ENCODE measurements at places on chromosomes 1 and 21.

DNA sequence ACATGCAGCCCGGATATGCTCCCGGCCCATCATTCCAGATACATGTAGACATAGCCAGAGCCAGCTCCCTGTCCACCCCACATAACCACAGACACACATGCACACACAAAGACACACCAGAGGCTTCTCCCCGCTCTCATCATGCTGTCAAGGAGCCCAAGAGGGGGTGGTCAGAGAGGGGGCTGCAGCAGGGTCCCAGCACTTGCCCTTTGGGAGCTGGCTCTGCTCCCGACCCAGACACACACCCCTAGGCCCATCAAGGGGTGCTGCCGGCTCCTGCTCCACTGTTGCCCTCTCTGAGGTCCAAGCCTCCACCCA, 2.6 kb downstream of the PTAFR start:
- no peak for DNase-seq

DNA sequence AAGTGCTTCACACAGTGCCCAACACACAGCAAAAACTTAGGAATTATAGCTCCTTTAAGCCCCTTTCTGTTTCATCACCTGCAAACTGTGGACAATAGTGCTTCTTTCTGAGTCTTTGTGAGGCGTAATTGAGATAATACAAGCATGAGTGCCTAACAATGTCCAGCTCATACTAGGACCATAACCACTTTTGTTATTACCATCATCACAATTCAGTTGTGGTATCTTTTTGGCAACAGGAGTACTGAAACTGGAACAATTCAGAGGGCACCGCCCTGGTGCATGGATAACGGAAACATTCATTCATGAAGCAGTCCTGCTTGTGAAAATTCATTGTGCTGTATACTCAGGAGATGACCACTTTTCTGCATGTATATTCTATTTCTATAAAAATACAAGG, 18.2 kb downstream of the DNAJC11 start:
- DNase-seq, result no peak

DNA sequence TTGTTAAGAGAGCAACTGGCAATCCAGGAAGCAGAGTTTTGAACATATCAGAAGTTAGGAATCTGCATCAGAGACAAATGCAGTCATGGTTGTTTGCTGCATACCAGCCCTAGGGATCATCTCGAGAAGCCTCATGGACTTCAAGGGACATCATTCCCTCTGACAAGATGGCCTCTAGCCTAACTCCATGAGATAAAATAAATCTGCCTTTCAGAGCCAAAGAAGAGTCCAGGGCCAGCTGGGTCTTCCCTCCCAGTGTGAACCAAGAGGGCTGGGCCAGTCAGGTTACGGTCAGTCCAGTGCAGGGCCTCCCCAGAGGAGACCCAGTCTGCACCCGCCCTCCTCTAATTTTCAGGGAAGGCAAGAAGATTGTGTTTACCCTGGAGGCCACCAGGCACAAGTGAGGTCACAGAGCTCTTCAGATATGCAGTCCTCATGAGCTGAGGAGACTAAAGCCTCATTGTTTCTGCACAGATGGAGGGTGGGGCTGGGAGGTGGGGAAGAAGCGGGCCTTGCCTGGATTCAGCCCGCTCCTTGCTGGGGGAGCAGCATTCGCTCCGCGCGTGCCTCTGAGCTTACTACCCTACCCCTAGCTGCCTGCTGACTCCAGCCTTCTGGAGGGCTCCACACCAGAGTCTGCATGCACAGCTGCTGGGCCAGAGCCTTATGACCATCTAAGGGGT, 52.8 kb downstream of the CAPN2 start:
- DNase-seq, result no peak

- no peak for DNase-seq
Observed at GRCh38 chr1:229013981-229014380, 256.9 kb upstream of the RAB4A start.

DNA sequence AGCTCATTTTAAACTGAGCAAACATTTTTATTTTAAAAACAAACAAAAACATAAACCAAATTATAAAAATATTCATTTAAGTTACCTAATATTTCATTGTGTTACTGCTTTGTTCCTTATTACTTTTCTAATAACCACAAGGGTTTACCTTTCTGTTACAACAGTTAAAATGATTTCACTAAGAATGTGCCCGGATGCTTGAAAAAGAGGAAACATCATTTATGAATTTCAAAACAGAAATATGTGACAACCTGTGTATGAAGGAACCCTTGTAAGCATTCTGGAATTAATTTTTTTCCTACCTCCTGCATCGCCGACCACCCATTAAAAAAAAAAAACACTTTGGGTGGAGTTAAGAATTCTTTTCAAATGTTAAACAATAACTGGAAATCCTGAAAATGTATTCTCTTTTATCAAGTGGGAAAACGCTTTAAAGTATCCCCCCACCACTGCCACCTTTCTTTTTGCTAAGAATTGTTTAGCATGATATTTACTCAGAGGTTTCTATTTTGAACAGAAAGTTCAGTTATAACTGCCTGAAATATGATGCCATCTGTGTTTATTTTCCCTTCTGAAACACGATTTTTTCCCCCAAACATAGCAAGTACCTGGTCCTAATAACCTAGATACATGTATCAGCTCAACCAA, 9.1 kb downstream of the CYYR1 start:
- DNase-seq, result no peak

GRCh38 chr1:207966521-207966920, 55.6 kb upstream of the CD34 start:
- DNase-seq, result no peak

- no peak for DNase-seq
Observed at GRCh38 chr1:106721790-106722189, 334.7 kb upstream of the PRMT6 start.

- no peak for DNase-seq
Observed at GRCh38 chr1:150564051-150564991, 15.1 kb downstream of the MCL1 start.

GRCh38 chr1:92754000-92754718, 30.7 kb downstream of the EVI5 start:
- DNase-seq, result no peak

- DNase-seq, result no peak
Observed at GRCh38 chr1:3101124-3101939, 32.3 kb downstream of the PRDM16 start.

GRCh38 chr21:43712268-43712942, 6.5 kb upstream of the PDXK start:
- no peak for DNase-seq

GRCh38 chr1:205451759-205452164, 4.1 kb downstream of the BLACAT1 start:
- DNase-seq, result no peak

DNA sequence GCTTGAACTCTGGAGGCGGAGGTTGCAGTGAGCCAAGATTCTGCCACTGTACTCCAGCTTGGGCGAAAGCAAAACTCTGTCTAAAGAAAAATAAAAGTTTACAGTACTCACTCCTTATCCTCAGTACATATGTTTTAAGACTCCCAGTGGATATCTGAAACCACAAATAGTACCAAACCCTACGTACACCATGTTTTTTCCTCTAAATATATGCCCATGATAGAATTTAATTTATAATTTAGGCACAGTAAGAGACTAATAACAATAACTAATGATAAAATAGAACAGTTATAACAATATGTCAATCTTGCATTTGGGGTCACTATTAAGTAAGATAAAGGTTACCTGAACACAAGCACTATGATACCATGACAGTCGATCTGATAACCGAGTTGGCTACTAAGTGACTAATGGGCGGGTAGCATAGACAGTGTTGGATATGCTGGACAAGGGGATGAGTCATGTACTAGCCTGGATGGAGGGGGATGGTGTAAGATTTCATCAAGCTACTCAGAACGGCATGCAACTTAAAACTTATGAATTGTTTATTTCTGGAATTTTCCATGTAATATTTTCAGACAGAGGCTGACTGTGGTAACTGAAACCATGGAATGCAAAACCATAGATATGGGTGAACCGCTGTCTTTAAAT, 43.7 kb downstream of the ST7L start:
- DNase-seq, result no peak

- DNase-seq, result no peak
Observed at GRCh38 chr21:36692114-36692834, 6.6 kb upstream of the SIM2 start.

DNA sequence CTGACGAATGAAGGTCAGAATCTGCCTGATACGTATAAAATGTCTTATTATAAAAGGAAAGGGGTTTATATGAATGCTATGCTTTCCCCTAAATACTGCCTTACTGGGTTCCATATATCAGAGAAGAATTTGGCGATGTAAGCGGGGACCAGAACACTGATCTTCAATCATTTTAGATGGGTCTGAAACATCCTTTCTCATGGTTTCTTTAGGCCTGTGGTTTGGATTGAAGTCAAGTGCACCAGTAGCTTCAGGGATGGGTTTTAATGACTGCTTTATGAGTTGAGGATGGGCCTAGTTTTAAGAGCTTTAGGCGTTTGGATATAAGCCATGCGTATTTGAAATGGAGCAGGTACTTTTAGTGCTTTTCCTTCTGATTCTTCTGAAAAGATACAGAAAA, 6.9 kb downstream of the FMN2 start:
- DNase-seq, result no peak

DNA sequence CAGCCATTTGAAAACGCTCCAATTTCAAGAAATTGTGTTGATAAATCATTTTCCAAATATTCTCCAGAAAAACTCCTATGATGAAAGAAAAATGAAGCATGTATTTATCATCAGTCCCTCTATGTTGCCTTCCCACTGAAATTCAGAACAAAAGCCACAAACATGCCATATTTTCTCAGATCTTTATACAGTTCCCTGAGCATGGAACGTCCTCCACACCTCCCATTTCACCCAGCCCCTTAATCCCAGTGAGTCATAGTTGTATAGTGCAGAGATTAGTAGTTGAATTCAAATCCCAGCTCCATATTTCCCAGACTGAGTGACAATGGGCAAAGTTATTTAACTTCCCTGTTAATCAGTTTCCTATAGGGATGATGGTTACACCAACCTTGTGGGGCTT, 20.6 kb upstream of the NPL start:
- DNase-seq, result no peak

DNA sequence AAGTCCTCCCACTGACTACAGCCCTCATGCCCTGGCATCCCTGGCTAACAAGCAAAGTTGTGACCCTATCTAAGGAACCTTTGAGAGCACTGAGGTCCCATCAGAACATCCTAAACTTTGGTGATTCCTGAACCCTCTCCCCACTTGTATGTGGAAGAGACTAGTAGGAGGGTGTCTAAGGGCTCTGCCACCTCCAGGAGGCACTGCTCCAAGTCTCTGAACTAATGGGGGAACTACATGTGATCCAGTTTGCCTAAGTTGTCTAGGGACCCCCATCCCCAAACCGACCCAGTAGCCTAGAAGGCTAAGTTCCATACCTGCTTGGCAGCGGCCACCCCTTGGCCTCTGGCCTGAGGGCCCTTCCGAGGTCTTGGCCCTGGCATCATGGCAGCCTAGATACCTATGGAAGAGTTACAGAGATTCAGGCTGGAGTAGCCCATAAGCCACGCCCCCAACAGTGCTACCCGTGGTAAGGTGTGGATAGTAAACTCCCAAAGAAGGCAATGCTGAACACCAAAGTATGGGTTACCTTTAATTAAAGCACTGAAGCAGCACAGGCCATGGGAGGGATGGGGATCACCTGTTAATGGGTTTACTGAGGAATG, 1.7 kb downstream of the CC2D1B start:
- no peak for DNase-seq

DNA sequence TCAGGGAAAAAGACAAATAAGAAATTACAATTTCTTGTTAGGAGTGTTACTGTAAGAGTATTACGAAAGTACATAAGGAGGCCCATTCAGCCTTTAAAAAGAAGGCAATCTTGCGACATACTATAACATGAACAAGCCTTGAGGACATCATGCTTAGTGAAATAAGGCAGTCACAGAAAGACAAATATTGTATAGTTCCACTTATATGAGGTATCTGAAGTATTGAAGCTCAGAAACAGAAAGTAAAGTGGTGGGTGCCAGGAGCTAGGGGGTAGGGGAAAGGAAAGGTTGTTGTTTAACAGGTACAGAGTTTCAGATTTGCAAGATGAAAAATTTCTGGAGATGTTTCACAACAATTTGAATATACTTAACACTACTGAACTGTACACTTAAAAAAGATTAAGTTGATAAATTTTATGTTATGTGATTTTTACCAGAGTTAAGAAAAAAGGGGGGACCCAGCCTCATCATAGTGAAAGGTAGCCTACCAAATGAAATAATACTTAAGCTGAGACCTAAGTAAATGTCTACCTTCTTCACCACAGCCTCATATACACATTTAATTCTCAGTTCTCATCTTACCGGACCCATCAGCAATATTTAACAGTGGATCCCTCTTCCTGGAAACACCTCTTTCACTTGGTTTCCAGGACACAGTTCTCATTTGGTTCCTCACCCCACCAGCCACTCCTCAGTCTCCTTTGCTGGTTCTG, 19.5 kb downstream of the USP24 start:
- no peak for DNase-seq

DNA sequence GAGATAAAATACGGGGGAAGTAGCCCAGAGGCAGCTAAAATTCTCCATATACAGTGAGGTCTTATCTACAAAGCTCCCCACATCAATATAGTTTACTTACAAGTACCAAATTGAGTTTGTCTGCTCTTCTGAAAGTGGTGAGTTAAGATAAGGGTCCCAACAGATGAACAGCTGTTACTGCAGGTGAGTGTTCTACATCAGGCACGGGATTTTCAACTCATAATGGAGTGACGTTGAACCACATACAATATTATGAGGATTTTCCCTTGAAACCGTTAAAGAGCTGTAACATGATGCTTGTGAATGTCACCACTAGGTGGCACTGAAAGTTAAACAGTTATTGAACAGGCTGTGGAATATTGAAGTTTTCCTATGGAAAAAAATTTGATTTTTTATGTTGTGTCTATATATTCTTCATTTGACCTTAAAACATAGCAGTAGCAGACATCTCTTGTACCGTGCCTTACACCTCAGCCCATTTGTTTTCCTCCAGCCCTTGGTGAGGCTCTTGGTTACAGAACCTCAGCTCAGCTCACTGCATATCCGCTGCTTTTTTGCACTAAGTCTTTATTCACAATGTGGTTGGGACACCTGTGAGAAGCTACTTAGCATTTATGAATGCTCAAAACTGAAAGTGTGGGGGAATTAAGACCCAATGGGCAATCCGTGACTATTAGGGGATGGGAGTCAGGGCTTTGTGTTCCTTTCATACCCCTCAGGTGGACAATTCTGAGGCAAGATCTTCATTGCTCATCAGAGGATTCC, 23.2 kb downstream of the CD1D start:
- DNase-seq, result no peak

- no peak for DNase-seq
Observed at GRCh38 chr1:88399690-88400089, 284.4 kb upstream of the PKN2 start.

GRCh38 chr1:113593550-113594297, 165.6 kb downstream of the PHTF1 start:
- no peak for DNase-seq

DNA sequence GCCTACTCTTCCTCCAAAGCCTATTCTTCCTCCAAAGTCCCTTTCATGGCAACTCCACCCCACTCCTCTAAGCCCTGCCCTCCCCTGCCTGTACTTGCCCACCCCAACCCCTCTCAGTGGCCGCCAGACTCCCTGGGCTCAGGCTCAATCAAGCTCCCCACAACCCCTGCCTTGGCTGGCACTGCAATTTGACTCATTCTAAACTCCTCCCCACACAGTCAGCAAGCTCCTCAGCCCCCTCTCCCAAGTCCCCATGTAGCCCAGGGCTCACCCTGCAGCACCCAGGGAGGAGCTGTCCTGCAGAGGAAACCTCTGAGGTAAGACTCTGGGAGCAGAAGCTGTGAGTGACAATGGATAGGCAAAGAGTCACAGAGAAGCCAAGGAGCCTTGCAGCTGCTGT, 3.6 kb upstream of the VSIG8 start:
- DNase-seq, result no peak

GRCh38 chr1:15797614-15798390, 9.6 kb downstream of the UQCRHL start:
- DNase-seq, result no peak

GRCh38 chr1:225480825-225481434, 53.1 kb upstream of the LBR start:
- DNase-seq, result peak; percentile 63
